ENCODE measurements at places on chromosomes 12 and 14.
A peak's percentile ranks its signal among the peaks of the same experiment; 100 is the strongest.

DNA sequence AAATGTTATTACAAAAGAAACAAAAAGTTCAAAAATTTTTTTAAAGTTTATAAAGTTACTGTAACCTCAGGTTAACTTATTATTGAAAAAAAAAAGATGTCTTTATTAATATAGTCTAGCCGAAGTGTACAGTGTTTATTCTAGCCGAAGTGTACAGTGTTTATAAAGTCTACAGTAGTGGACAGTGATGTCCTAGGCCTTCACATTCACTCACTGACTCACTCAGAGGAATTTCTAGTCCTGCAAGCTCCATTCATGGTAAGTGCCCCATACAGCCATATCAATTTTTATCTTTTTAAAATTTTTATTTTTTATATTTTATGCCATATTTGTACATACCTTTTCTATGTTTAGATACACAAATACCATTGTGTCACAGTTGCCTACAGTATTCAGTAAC, 10.4 kb downstream of the ATG2B start:
- no peak for DNase-seq

- no peak for DNase-seq
These were observed 13.5 kb upstream of the ASIC1 start for GRCh38 chr12:50043854-50044253.

DNA sequence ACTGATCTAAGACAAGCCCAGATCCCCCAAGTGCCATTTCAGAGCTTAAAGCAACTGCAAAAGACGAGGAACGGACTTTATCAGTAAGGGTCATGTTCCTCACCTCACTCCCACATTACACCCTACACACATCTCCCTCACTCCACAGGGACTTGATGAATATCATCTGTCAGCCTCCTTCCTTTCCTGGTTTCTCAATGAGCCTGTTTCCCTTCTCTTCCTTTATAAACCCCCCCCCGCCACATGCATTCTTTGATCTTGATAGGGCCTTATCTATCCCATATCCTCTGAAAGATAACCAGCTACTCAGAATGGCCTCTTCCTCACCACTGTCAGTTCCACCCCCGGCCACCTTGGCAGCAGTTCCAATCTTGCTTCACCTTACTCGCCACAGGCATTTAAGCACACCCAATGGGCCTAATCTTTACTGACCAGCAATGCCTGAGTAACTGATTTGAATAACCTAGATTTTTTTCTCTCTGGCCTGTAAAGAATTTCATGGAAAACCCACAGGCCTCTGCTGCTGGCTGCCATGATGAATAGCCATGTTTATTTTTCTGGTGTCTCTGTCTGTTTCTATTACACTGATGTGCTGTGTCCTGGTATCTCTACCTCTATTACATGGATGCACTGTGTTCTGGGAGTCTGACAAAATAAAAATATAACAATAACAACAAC, 138.7 kb downstream of the PHLDA1 start:
- DNase-seq, result no peak

DNA sequence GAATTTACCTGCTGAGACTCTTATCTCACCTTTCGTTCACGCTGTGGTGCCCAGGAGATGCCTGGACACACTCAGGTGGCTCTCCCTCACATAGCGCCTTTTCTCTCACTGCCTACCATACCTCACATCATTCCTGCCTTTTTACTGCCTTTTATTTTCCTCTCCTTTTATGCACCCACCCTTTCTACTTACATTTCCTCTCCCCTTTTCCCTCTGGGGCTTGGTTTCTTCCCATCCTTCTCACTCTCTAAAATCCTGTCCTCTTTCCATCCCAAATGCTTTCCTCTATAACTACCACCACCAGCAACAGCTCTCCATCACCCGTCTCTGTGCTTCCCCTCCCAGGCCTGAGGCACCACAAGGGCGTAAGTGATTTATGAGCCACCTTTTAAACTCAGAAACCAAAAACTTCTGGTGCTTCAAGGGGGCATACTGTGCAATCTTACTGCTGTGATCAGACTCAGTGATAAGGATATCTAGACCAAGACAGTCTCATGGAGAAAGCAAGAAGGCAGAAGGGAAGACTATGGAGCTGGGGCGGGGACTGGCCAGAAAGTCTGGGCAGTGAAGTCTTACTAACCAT, 32.7 kb upstream of the SMUG1 start:
- no peak for DNase-seq

DNA sequence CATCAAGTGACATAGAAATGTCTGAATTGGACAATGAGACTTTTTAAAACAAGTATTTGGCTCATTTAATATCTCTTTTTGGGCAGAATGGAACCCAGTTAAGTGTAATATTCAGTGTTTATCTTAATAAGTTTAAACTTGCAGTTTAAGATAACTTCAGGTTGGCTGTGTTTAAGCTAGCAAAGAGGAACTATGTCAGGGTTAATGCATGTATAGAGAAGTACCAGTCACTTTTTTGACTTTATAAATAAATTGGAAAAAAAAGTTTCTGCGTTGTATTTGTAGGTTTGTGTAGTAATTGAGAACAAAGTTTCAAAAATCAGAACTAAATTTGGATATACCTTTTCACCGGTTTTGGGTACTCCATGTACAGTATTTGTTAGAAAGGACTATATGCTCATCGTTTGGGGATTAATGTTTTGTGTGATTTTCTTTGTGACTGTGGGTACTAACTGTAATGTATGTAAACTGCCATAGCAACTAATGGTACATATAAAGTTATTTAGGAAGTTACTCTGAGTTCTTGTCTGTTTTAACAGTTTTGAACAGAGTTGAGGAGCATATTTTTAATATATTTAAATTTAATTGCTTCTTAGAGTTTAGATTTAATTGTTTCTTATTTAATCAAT, 4.5 kb downstream of the HMGA2 start:
- no peak for DNase-seq

DNA sequence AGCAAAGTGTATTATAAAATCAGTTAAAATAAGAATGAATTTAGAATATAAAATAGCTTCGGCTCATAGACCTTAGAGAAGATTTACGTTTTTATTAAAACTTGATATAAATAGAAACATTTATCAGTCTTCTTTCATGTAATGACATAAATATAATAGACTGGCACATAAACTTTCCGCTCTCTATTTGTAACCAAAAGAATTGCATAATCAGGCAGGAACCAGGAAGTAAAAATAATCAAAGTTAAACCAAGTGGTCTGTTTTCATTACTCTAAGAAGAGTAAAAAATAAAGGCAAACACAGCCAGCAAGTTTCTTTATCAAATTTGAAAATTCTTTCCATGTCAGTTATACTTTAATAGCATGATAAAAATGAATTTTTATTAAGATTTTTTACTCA, 46.3 kb upstream of the ATP2A2 start:
- no peak for DNase-seq

DNA sequence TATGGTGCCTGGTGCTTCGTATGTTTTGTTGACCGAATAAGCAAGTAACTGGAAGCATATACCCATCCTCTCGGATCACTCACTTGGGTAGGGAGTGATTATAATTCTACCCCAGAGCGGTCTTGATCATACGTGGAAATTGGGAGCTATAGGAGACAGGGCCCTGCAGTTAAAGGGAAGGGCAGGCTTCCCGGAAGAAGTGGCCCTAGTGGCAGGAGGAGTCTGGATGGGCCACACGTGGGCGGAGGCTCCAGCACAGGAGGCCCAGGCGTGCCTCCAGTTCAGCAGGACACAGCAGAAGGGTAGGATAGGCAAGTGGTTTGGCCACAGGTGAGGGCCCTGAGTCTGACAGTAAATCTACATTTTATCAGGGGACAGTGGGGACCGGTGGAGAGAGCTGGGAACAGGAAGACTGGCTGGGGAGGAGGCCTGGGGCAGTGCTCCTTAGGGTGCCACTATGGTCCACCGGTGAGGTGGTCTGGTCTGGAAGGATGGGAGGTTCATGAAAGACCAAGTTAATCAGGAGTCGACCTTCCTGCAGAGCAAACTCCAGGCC, 23.5 kb upstream of the YY1 start:
- DNase-seq, result no peak

GRCh38 chr14:53144244-53144643, 8.9 kb downstream of the DDHD1 start:
- no peak for DNase-seq

DNA sequence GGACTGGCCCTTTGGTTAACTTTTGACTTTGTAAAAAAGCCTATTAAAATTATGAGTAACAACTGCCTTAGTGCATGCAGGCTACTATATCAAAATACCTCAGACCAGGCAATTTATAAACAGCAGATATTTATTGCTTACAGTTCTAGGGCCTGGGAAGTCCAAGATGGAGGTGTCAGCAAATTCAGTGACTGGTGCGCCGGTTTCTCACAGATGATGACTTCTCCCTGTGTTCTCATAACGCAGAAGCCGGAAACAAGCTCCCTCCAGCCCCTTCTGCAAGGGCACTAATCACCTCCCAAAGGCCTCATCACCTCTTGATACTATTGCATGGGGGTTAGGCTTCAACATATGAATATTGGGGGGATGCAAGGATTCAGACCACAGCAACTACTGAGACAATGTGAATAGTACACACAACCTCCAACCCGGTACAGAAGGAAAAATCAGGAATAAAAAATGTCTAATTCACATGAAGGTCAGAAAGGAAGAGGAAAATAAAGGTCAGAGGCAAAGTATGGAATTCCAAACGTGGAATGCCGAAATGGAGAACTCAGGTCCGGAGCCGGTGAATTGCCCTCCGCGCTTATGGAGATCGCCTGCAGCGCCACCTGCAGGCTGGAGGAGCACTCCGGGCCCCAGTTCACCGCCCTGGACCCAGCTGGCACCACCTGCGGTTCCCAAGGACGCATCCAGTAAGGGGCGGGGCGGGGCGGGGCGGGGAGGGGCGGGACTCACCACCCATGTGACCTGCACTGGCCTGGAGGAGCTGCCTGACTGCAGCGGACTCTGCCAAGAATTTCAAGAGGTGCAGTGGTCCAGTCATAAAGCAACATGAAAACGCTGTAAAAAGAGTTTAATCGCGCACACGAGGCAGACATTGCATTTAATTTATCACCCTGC, 203.4 kb downstream of the KIF26A start:
- peak; percentile 41 for DNase-seq

DNA sequence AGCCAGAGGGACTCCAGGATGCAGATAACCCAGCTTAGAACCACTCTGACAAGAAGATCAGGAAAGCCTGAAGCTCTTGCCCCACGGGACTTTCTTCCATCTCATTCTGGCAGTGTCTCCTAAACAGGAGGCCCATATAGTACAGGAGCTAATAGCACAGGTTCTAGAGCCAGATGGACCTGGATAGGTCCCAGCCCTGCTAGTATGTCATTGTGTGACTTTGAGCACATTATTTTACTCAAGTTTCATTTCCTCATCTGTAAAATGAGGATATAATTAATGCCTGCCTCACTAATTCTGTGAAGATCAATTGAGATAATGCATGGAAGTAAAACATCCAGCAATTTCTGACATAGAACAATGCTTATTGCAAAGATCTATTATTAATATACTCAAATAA, 66.5 kb upstream of the GZMB start:
- no peak for DNase-seq

GRCh38 chr12:4251967-4252366, 21.6 kb upstream of the CCND2 start:
- DNase-seq, result no peak

- DNase-seq, result no peak
These were observed 218.2 kb downstream of the PTPRO start for GRCh38 chr12:15540469-15540872.

- DNase-seq, result no peak
These were observed 502.3 kb upstream of the FOXG1 start for GRCh38 chr14:28264306-28264705.
